ENCODE measurements at places on chromosomes 12 and 14.

- DNase-seq: no peak
These were observed 140.8 kb downstream of the ERC1 start for GRCh38 chr12:1131811-1132224.

DNA sequence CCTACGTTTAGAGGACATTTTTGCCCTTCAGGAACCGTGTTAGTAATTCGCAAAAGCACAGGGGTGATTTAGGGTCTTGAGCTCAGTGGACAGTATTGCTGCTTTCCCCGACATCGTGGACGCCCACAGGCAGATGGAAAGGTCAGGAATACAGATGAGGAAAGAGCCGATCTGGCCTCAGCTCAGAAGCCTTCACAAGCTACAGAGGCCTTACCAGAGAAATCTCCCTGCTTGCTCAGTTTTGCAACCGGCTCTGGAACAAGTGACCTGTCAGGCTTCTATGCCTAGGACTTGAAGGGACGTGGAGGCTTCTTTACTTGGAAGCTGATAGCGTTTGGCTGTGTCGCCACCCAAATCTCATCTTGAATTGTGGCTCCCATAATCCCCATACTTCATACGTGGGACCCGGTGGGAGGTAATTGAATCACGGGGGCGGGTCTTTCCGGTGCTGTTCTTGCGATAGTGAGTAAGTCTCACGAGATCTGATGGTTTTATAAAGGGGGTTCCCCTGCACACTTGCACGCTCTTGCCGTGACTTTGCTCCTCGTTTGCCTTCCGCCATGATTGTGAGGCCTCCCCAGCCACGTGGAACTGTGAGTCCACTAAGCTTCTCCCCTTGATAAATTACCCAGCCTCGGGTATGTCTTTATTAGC is 332.5 kb downstream of the MED13L start:
- DNase-seq: no peak

- DNase-seq: no peak
These were observed 201.9 kb upstream of the DIO3 start for GRCh38 chr14:101359221-101360053.

- no peak for DNase-seq
These were observed 44.2 kb upstream of the RASSF3 start for GRCh38 chr12:64566122-64566521.

GRCh38 chr12:95963096-95963495 is 20.0 kb downstream of the AMDHD1 start:
- no peak for DNase-seq

DNA sequence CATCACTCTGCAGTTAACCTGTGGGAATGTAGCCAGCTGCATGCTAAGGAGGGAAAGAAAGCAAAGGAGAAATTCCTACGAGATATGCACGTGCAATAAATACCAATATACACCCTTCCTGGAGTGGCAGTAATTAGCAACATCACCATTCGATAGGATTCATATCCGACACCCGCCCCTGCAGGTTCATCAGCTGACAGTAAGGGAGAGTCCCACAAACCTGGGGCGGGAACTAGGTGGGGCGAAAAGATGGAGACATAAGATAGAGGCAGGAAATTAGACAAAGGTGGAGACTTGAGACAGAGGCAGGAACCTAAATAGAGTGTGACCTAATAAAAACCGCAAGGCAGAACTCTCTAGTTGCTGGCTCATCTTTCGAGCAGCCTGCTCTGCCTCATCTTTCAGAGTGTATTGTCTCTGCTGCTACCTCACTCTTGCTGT is 51.6 kb downstream of the PLEKHG3 start:
- peak; percentile 87 for DNase-seq

DNA sequence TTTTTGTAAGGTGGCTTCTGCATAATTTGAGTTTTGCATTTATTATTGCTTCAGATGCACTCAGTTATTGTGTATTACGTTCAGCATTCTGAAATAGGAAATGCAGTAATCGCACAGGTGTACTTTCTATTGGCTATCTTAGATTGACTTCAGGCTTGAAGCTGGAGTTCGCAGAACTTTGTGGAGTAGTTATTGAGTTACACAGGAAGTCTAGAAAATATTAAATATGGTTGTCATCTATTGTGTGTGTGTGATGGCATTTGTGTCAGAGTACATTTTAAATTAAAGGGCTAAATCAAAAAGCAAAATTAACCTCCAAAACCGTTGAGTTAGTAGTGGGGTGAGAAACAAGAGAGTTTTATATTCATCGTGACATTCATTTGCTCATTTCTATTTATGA is 2.7 kb downstream of the ARID2 start:
- peak; percentile 65 for DNase-seq

- DNase-seq: no peak
These were observed 6.0 kb downstream of the HOXC4 start for GRCh38 chr12:54059668-54060067.

DNA sequence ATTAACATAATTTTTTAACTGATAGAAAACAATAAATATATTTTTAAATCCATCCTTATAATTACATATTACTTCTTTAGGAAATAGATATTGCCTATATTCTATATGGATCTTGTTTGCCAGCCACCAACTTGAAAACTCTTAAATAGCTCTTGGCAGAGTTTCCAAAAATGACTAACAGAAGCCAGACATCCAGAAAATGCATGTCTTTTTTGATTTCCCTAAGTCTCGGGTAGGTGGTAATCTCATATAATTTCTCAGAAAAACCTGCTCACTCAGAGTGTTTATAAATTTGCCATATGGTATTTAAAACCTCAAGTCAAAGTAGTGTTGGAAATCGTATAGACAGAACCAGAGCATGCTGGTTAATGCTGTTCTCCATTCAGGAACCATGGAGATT is 360.4 kb upstream of the FOXG1 start:
- DNase-seq: no peak

DNA sequence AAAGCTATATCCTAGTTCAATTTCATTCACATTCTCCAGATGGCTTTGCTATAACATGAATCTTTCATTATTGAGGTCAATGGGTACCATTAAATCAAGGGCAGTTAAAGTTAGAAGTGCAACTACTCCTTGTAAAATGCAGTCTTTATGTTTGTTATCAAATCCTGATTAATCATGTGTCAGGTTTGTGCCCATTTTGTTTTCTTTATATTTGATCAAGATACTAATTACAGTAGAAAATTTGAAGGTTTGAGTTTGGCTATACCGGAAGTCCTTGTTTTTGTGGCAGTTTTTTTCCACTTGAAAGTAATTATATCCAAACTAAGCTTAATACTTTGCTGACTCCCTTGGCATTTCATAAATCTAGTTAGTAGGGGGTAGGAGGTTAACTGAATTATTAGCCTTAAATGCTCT is 513.0 kb downstream of the DIO2 start:
- no peak for DNase-seq

- DNase-seq: no peak
These were observed 270.5 kb downstream of the C12orf75 start for GRCh38 chr12:105600911-105601545.

GRCh38 chr14:100865682-100866591 is 37.6 kb downstream of the RTL1 start:
- DNase-seq: no peak

GRCh38 chr12:56839915-56840325 is 76.8 kb downstream of the HSD17B6 start:
- DNase-seq: peak; percentile 16

- DNase-seq: peak; percentile 25
These were observed 64.1 kb downstream of the ZNF641 start for GRCh38 chr12:48286665-48287064.
